ENCODE measurements at places on chromosomes 5 and 9.

- no peak for DNase-seq
These were observed 208.9 kb downstream of the PDE4D start for GRCh38 chr5:59684388-59685190.

GRCh38 chr5:100575815-100576214 is 40.6 kb downstream of the FAM174A start:
- no peak for DNase-seq

GRCh38 chr5:76954383-76954763 is 1.5 kb downstream of the CRHBP start:
- no peak for DNase-seq

DNA sequence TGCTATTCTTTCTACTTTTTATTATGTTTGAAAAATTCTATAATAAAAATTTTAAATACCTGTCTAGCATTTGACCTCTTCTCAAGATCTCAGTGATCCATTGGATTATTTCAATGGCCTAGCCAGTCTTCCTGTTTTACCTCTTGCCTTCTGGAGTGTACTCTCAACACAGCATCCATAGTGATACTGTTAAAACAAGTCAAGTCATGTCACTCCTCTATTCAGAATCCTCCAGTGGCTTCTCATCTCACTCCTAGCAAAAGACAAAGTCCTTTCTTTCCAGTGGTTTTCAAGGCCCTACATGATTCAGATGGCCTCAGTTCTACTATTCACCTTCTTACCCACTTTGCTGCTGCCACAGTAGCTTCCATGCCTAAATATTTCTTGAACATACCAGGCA is 1.8 kb downstream of the MARVELD2 start:
- no peak for DNase-seq

- DNase-seq, result no peak
These were observed 916.6 kb downstream of the DNAH5 start for GRCh38 chr5:13027874-13028273.

DNA sequence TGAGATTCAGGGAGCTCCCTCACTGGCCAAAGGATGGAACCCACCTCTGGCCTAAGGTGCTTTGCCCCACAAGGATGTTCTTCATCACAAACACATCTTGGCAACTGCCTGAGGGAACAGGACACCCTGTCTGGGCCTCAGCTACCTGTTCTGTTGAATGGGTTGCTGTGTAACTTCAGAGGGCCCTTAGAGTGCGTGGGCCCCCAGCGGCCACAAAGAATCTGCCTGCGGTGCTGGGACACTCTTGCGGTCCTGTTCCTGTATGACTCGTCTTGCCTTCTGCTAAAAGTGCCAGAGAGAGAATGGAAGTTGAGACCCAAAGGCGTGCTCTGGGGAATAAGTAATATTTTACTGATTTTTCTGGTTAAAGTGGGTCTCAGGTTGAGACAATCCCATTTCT is 14.1 kb upstream of the RPL26L1 start:
- no peak for DNase-seq

DNA sequence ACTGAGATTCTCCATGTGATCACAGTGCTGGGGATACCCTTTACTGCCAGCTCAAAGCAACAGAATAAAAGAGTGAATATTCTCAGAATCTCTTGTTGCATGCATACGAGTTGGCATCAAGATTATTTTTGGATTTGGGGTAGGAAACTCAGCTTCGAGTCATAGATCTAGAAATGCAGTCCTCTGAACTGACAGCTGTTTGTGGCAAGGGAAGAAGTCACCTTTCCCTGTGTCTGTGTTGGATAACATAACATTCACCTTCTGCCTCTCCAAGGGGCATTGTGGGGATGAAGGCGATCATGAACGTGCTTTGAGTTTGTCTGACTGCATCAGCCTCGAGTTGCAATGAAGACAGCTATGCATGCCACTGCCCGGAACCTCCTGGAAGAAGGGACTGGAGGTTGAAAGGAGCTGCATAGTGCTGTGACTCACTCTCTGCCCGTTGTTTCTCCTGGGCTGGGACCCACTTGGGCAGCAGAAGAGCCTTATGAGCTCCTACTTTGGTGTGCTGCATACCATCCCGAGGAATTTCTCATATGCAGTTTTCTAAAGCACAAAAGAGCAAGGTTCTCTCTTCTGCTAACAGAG is 231.7 kb downstream of the ARHGAP26 start:
- no peak for DNase-seq

DNA sequence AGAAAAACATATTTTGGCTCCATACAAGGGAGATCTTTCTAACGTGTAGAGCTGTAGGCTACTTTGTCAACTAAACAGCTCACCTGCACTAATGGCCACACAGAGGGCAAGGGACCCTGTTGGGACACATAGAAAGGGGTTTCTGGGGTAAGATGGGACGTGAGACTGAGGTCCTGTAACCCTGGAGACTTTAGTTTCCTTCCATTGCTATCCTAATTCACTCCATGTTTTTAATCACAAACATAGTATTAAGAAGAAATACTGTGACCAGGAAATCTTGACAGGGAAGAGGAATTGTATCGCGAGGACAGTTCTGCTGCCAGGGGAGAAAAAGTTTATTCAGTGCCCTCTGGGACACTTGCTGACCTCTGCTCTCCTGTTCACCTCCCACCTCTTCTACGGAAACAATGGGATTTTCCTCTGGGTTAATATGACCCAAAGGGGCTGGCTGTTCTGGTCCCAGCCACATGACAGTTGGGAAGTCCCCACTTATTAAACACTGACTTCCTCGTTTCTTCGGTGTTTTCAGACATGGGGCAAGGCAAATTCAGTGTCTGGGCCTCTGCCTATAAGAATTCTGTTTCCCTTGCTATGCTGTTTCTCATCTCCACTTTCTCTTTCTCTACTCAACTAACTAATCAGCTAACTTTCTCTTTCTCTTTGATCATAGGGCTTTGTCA is 106.9 kb upstream of the SEMA6A start:
- DNase-seq, result no peak

GRCh38 chr5:113755516-113755915 is 242.0 kb downstream of the YTHDC2 start:
- DNase-seq, result no peak

GRCh38 chr9:117290306-117290840 is 124.5 kb downstream of the ASTN2 start:
- no peak for DNase-seq

DNA sequence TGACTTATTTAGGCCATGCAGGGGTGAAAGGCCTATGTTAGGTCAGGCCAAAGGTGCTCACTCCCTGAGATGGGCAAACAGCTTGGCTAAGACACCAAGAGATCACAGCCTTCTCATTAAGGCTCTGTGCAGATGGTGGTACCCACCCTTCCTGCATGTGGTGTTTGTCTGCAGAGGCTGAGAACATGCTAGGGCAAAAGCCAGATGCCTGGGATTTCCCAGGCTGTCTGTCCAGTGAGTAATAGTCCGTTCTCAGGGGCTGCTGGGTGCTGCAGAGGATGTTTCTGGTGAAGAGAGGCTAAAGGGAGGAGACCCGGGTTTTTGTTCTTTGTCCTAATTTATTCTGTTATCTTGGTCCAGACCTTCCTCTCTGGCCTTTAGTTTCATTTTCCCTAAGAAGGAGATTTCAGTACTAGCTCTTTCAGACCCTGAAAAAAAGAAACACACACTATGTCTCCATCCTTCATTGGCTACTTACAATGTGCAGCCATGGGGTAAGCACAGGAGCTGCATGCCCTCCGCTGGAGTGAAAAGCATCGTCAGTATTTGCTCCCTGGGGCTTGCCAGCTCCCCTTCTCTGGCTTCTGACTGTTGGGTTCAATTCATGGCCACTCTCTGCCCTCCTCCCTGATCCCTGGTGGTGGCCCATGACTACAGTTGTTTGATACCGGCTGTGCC is 23.4 kb upstream of the GLRA1 start:
- no peak for DNase-seq

- no peak for DNase-seq
These were observed 89.3 kb upstream of the IL12B start for GRCh38 chr5:159419576-159419975.

- no peak for DNase-seq
These were observed 105.3 kb upstream of the FCN2 start for GRCh38 chr9:134775081-134775951.

DNA sequence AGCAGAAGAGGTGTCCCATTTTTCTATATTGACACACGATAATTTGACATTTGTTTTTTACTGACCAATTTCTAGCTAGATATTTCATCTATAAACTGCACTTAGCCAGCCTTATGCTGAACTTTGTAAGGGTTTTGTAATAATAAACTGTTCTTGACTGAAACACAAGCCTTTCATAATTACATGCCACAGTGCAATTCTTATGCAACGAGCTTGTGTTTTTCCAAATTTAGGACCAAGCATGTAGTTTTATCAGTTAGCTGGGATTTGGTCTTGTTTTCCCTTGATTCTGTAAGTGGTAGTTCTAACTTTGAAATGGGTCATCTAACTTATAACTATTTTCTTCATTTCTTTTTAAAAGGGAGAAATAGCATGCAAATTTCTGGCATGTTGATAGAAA is 1.3 kb upstream of the LURAP1L start:
- no peak for DNase-seq

DNA sequence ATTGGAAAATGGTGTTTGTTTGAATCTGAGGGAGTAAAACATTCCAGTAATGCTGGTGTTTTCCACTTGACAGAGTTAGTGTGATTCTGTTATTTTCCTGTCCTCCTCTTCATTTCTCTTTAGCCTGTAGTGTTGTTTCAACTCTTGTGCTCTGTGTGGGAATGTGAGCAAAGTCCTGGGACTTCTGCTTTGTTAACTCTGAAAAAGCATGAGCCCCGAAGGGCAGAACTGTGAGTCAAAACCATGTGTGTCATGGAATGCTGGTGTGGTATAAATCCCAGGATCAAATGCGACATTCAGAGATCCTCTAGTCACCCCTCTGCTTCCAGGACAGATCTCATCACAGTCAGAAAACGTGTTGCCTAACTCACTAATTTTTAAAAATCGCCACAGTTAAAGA is 8.9 kb downstream of the F2R start:
- no peak for DNase-seq

GRCh38 chr5:78108564-78108963 is 185.9 kb downstream of the AP3B1 start:
- no peak for DNase-seq

DNA sequence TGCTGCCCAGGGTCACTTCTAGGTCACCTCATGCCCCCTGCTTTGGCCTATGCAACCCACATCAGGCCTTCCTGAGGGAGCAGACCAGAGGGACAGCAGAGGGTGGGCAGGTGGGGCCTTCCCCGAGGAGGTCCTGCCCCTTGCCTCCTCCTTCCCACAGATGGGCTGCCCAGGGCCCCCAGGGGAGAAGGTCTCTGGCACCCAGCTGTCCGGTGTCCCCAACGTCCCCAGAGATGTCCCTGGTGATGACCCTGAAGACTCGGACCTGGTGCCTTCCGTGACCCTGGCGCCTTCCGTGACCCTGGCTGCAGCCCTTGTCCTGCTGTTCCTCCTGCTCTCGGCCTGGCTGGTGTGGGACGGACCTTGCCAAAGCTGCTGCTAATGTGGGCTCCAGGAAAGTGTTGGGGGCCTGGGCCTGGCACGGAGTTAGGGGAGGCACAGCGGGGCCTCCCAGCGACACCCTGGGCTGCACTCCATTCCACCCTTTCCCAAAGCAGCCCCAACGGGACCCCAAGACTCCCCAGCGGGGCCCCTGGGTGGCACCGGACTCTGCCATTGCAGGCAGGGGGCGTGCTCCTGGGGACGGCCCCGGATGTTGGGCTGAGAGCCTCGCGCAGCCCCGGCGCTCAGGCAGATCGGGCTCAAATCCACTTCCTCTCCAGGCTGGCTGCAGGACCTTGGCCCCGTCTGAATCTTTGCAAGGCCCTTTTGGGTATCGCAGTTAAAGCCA is 6.8 kb upstream of the SLC2A6 start:
- DNase-seq, result no peak

- no peak for DNase-seq
These were observed 184.4 kb downstream of the PLK2 start for GRCh38 chr5:58275516-58275915.

DNA sequence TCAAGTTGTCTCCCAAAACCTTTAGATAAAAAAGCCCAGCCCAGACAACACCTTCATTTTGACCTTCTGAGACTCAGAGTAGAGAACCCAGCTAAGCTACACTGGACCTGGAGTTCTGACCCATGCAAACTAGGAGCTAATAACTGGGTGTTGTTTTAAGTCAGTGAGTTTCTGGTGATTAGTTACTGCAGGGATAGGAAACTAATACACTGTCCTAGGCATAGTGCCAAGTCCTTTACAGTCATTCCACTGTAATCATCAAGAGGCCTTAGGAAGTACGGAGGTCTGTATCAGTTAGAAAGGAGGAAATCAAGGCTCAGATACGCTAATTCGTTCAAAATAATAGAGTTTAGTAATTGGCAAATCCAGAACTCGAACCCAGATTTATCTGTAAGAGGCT is 197.9 kb downstream of the KCTD16 start:
- no peak for DNase-seq

- no peak for DNase-seq
These were observed 51.0 kb downstream of the DOCK2 start for GRCh38 chr5:169688106-169688505.

- no peak for DNase-seq
These were observed 143.6 kb downstream of the PDE4D start for GRCh38 chr5:59749782-59750520.

DNA sequence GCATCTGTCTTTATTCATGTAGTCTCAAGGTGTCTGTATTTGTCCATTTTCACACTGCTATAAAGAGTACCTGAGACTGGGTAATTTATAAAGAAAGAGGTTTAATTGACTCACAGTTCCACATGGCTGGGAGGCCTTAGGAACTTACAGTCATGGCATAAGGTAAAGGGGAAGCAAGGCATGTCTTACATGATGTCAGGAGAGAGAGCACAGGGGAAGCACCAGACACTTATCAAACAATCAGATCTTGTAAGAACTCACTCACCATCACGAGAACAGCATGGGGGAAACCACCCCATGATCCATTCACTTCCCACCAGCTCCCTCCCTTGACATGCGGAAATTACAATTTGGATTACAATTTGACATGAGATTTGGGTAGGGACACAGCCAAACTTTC is 44.2 kb downstream of the NLN start:
- no peak for DNase-seq

All from immature natural killer cell (primary cell).